ENCODE measurements at places on chromosomes 5 and 9. TPM values are rescaled to one million over a fixed set of nuclear protein-coding genes. Genes with fewer than 3 reads are reported as not detected.

The STK10 gene
- 16.0 TPM for total RNA-seq

The CYLC2 gene
- not detected for total RNA-seq

The CDH18 gene
- not detected for total RNA-seq

The OCLN gene
- total RNA-seq: 2.3 TPM

The MAMDC2 gene
- total RNA-seq: 5.4 TPM

- H3K4me3 ChIP-seq: no peak overlapping the region
- H3K4me1 ChIP-seq: no peaks in the 10 kb centered on the region
- no peak overlapping the region for H3K27ac ChIP-seq
- no peaks in the 10 kb centered on the region for H3K36me3 ChIP-seq
Observed at GRCh38 chr5:106860398-106861044, 810.2 kb downstream of the EFNA5 start.

DNA sequence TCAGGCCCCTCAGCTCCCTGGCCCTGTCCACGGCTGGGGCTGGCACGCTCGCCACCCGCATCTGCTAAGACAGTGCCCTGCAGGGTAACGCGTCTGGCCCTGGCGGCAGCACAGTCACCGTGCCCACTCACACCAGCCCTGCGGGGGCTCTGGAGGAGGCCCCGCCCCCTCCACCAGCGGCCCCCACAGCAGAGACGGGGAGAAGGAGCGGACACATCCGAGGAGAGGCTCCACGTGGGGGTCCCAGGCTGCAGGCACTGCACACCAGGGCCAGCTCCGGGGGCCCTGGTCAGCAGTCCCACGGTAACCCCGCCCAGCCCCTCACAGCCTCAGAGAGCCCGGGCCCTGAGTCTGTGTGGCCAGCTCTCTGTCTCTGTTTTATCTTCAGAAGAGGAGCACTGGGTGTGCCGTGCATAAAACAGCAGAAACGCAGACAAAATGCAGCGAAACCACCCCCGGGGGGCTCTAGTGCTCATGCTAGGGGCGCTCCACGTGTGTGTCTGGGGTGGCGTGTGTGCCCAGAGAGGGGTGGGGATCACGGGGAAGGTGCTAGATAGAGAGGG, 47.5 kb upstream of the NRARP start:
- H3K4me1 ChIP-seq: no peaks in the 10 kb centered on the region
- no peaks in the 10 kb centered on the region for H3K36me3 ChIP-seq
- H3K27me3 ChIP-seq: no peaks in the 10 kb centered on the region
- no peak overlapping the region for H3K27ac ChIP-seq

DNA sequence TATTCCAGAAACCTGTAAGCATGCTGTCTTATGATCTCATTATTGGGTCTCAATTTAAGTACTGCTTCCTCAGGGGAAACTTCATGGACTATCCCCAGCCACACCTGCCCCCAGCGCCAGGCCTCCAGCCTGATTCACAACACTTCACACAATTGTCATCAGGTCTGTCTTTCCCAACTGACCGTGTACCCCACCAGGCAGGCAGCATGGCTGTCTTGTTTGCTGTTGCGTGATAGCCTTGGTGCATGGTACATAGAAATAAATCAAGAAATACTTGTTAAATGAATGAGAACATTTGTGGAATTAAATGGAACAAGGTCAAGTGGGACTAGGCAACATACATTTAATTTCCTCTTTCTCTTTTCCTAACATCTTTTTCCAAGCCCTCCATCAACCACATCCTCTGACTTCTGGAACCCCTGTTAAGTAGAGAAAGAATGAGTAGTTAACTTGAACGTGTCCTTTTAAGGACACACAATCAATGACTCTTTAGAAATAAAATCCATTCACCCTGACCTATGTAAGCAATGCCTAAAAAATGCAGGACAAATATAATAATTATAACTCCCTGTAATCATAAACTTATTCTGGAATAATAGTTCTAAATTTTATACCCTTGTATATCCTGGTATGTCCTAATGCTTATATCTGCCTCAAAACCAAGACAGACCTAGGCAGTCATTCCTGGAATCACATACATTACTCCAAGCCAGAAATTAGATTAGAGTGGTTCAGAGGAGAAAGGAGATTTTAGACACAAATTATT, 17.2 kb upstream of the THG1L start:
- no peak overlapping the region for H3K27ac ChIP-seq
- no peaks in the 10 kb centered on the region for H3K27me3 ChIP-seq
- peaks cover 4% of the 10 kb centered on the region for H3K4me1 ChIP-seq
- H3K36me3 ChIP-seq: no peaks in the 10 kb centered on the region
- no peak for DNase-seq

DNA sequence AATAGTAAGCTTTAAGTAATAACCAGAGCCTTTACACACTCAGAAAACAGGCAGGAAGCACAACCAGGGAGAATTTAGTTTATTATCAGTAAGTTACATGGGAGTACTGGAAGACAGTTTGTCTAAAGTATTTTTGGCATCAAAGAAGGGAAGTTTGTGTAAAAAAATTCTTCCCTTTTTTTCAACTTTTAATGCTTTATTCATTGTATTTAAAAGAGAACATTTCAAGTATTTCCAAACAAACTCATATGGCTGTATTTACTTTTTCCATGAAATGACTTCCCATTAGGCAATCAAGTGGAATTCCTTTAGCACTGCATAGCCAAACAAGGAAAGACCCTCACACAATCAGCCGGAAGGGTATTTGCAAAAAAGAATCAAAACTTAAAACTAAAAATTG, 26.7 kb downstream of the RNF145 start:
- peaks cover 46% of the 10 kb centered on the region for H3K4me1 ChIP-seq
- H3K27me3 ChIP-seq: no peaks in the 10 kb centered on the region
- peak; percentile 57 for DNase-seq
- H3K27ac ChIP-seq: peak overlapping the region; percentile 60
- H3K36me3 ChIP-seq: no peaks in the 10 kb centered on the region

DNA sequence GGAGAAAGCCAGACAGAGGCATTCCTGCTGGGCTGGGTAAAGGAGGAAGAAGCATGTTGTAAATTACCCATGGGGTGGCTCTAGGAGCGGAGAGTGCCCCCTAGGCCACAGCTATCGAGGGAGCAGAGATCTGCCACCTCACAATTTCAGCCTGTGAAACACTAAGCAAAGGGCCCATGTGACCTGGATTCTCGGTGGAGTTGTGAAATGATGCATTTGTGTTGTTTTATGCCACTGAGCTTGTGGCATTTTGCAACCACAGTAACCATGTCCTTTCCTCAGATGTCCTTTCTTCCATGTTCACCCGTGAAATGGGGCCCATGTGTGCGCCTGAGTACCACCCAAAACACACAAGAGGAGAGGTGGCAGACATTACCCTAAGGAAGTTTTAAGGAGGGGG, 159.3 kb downstream of the SYK start:
- no peaks in the 10 kb centered on the region for H3K4me1 ChIP-seq
- no peaks in the 10 kb centered on the region for H3K27me3 ChIP-seq
- no peak overlapping the region for H3K27ac ChIP-seq

GRCh38 chr5:139763930-139764791, 31.4 kb upstream of the PSD2 start:
- H3K36me3 ChIP-seq: no peaks in the 10 kb centered on the region
- DNase-seq: no peak
- no peak overlapping the region for H3K4me3 ChIP-seq
- no peak overlapping the region for H3K27ac ChIP-seq
- peaks cover 18% of the 10 kb centered on the region for H3K27me3 ChIP-seq

DNA sequence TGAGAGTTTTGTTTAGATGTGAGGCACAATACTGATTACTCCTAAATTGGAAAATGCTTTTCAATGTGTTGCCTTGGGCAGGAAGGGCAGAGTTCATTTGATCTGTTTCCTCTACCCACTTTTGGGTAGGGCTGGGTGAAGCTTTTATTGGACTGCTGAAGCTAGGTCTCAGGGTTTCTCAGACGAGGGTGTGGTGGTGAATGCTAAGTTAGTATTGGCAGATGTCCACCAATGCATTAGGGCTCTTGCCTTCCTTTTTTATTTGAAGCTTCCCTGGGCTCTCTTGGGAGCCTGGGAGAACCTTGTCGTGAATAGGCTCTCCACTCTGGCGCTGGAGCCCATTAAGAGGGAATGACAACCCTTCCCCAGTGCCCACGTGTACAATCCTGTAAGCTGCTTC, 23.1 kb downstream of the SPTAN1 start:
- H3K27ac ChIP-seq: no peak overlapping the region
- no peak overlapping the region for H3K4me3 ChIP-seq
- peak; percentile 52 for DNase-seq
- no peaks in the 10 kb centered on the region for H3K27me3 ChIP-seq
- peaks cover 32% of the 10 kb centered on the region for H3K36me3 ChIP-seq

DNA sequence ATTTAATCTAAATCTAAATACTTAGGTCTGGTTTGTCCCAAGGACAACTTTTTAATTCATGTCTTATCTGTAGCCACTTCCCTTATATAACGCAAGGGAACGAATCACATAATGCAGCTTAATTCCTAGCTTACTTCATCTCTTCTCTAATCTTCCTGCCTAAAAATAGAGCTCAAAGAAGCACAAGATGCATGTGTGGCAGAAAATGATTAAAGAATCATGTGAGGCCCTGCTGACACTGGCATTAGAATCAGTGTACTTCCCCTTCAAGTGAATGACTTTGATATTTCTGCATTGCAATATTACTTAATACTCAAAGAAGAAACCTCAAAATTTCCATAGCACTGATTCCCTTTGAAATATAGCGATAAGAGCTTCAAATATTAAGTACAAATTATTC, 317.9 kb upstream of the FTMT start:
- H3K4me3 ChIP-seq: no peak overlapping the region
- H3K36me3 ChIP-seq: no peaks in the 10 kb centered on the region

- no peak overlapping the region for H3K27ac ChIP-seq
- DNase-seq: no peak
Observed at GRCh38 chr9:91043056-91043810, 241.6 kb downstream of the SYK start.

DNA sequence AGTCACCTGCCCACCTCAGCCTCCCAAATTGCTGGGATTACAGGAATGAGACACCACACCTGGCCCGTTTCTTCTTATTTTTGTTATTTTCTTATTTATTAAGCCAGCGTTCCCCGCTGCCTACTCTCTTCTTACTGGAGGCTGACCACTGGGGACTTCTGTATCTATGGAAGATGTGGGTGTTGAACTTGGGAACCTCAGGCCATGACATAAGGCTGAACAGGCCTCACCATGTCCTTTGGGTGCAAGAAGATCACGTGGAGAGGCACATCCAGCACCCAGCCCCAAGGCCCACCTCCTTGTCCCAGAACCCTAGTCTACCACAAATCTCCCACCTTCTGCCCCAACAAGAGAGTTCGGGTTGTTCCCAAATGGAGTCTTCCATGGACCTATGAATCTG, 59.4 kb upstream of the NEK6 start:
- H3K27ac ChIP-seq: no peak overlapping the region
- no peak for DNase-seq
- no peaks in the 10 kb centered on the region for H3K36me3 ChIP-seq

GRCh38 chr5:42216904-42217303, 206.3 kb upstream of the GHR start:
- no peak overlapping the region for H3K4me3 ChIP-seq
- H3K4me1 ChIP-seq: no peaks in the 10 kb centered on the region
- DNase-seq: no peak
- no peak overlapping the region for H3K27ac ChIP-seq
- no peaks in the 10 kb centered on the region for H3K27me3 ChIP-seq

DNA sequence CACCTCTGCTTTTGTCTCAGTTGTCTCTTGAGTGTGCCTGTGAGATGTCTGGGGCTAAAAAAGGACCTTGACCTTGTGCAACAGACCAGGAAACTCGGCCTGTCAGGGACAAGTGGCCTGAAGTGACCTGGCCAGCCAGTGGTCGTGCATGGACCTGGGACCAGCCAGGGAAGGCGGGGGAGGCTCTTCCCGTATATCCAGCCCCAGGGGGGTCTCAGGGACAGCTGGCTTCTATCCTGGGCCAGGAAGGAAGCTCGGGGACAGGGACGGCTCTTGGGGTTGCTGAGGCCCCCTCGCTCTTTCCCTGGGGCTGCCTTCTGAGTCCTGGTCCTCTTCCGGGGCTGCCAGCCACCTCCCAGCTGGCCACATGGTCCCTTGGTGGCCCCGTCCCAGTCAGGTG, 3.2 kb upstream of the ADAMTSL2 start:
- no peak overlapping the region for H3K4me3 ChIP-seq
- H3K36me3 ChIP-seq: no peaks in the 10 kb centered on the region
- no peak for DNase-seq
- peaks cover 8% of the 10 kb centered on the region for H3K4me1 ChIP-seq

GRCh38 chr5:175745210-175745609, 87.3 kb downstream of the HRH2 start:
- no peak overlapping the region for H3K27ac ChIP-seq
- no peak for DNase-seq
- H3K27me3 ChIP-seq: no peaks in the 10 kb centered on the region
- no peaks in the 10 kb centered on the region for H3K4me1 ChIP-seq
- no peaks in the 10 kb centered on the region for H3K36me3 ChIP-seq

DNA sequence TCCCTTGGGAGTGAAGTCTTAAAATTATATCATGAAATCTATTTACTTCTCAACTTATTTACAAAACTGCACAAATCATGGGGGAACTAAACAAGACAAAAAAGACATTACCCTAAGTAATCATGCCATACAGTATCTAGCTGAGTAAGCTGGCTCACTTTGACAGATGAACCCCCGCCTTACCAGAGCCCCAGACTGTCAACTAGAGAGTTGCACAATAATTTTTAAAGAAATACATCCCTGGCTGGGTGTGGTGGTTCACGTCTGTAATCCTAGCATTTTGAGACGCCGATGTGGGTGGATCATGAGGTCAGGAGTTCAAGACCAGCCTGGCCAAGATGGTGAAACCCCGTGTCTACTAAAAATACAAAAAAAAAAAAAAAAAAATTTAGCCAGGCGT, 62.3 kb downstream of the LPAR1 start:
- H3K27ac ChIP-seq: no peak overlapping the region
- H3K4me3 ChIP-seq: no peak overlapping the region
- H3K4me1 ChIP-seq: peaks cover 16% of the 10 kb centered on the region
- DNase-seq: peak; percentile 68
- peaks cover 10% of the 10 kb centered on the region for H3K36me3 ChIP-seq

DNA sequence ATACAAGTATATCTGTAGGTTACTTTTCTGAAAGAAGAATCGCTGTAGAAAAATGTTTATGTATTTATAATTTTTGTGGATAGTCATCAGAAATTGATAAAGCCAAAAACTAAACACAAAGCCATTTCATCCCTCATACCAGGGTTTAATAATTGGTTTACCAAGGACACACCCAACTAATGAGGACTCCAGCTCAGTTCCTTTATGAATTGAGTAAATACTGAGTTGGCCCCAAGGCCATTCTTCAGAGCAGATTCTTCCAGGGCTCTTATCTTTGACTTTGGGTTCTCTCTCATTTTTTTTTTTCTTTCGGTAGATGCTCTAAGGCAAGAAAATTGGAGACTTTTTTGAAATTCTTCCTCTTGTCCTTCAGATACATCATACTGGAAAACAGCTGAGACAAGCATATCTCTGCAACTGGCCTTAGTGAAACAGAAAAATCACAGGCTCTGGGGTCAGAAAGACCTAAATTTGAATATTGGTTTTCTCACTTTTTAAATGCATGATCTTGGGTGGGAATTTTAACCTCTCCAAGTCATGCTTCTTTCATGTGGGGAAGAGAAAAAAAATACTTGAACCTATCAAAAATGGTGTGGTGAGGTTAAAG, 401.8 kb downstream of the ARHGEF28 start:
- H3K27ac ChIP-seq: no peak overlapping the region
- no peak for DNase-seq
- no peaks in the 10 kb centered on the region for H3K4me1 ChIP-seq
